Right ventricle myocardium superior (tissue), 1 donor: ENCODE measurements at places on chromosomes 4 and X.

DNA sequence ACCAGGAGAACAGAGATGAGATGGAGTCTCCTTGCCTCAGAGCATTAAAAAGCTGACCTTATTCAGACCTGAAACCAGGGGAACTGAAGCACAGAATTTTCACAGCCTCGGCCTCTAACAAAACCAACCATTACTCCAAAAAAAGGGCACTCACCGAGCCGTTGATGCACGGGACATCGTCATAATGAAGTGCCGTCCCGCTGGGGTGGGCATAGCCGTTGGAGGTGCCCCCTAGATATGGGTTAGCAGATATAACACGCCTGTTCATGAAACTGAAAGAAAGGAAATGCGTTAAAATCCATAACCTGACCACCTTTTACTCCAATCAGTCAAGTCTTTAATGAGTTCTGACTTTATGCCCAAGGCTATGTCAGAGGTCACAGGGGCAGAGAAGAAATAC, 153.6 kb downstream of the AFAP1 start:
- no peak for DNase-seq

DNA sequence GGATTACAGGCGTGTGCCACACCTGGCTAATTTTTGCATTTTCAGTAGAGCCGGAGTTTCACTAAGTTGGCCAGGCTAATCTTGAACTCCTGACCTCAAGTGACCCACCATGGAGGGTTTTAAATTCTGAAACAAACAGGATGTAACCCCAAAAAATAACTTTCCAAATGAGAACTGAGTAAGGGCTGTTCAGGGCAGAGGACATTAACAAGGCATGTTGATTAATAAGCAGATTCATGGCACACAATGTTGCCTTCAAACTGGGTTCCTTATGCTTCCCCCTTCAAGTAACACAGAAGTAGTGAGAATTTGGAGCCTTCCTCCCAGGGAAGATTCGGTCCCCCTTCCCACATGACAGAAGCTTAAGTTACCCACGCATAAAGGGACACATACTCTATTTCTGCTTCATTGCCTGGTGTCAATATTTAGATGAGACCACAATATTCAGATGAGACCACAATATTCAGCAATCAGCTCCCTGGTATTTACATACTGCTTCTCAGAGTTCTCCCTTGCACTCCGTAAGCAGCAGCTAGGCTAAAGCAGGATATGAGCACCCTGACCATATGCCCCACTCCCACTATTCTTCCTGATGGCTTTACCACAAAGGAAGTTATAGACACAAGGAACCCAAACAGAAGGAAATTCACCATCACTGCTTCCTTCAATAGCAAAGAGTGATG, 21.4 kb downstream of the GRSF1 start:
- no peak for DNase-seq

- DNase-seq: no peak
These were observed 730.3 kb downstream of the TRIML1 start for GRCh38 chr4:188869581-188869980.

- no peak for DNase-seq
These were observed 122.3 kb upstream of the TMEM164 start for GRCh38 chrX:109880629-109881028.

DNA sequence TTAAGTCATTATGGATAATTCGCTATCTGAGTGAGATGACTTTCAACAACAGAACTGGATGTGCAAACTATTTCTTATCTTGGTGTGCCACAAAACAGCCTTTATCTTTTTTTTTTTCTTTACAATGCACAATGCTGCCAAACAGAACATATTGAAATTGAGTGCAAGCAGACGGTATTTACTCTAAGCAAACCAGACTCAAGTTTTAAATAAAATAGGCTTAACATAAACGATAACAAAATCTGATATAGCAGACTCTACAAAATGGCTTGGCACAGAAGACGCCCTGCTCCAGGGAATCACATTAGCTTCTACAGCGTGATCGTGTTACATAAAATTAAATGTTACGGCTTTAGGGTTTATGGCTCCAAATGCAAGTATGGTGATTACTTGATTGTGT, 9.6 kb upstream of the STK32B start:
- DNase-seq: no peak

- DNase-seq: no peak
These were observed 309.4 kb downstream of the ARHGAP24 start for GRCh38 chr4:85784348-85784747.

GRCh38 chrX:48493890-48494364, 14.9 kb upstream of the PORCN start:
- no peak for DNase-seq
